ENCODE measurements at places on chromosomes 6 and 20.

GRCh38 chr6:156695742-156696141, 81.4 kb upstream of the ARID1B start:
- DNase-seq, result no peak

DNA sequence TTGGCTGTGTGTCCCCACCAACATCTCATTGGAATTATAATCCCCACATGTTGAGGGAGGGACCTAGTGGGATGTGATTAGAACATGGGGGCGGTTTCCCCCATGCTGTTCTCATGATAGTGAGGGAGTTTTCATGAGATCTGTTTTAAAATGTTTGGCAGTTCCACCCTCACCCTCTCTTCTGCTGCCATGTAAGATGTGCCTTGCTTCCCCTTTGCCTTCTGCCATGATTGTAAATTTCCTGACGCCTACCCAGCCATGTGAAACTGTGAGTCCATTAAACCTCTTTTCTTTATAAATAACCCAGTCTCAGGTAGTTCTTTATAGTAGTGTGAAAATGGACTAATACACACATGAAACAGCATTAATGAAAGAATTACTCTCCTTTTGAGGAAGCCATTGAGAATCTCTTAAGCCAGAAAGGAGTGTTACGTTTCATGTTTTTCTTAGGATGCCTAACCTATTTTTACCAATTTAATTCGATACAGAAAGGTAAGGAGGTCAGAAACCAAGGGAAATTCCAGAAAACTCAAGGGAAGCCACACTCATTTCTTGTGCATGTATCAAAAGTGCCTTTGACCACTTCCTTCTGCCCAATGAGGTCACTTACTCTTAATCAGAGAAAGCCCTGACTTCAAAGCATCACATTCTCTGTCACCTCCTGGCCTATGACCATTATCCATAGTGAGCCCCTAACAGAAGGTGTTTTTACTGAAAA, 24.7 kb upstream of the HINT3 start:
- DNase-seq, result no peak

GRCh38 chr20:59958626-59959025, 403 bp downstream of the CDH26 start:
- no peak for DNase-seq

- no peak for DNase-seq
These were observed 190.5 kb downstream of the NKAIN2 start for GRCh38 chr6:123994168-123994567.

GRCh38 chr6:28124971-28125353, 553 bp downstream of the ZSCAN16 start:
- no peak for DNase-seq

GRCh38 chr6:43817192-43817591, 47.2 kb downstream of the VEGFA start:
- no peak for DNase-seq

GRCh38 chr6:64290867-64291266, 655.3 kb downstream of the PHF3 start:
- no peak for DNase-seq

GRCh38 chr6:111173341-111173740, 86.0 kb downstream of the SLC16A10 start:
- no peak for DNase-seq

DNA sequence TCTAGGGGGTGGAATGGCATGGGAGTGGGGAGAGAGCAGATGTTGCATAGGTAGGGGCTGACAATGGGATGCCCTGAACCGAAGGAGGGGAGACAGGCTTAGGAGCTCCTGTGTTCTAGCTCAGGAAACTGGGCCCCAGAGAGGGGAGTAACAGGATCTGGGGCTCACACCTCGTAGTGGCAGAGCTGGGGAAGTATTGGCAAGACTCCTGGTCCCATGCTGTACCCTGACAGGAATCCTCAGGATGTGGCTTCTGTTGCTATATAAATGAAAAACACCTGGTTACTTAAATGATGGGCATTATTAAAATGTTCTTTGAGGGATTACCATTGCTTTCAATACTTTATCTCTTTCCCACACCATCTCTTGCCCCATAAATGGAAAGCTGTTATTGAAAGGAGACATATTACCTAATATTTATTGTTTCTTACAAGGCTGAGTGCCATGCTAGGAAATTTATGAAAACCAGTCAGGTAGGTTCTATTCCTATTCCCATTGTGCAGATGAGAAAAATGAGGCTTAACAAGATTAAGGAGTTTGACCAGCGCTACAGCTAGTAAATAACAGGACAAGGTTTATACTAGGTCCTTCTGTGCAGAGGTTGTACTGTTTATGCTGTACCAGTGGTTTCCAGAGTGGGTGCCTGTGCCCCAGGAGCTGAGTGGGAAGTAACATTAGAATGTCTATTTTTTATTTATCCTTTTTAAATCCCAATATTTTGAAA, 35.3 kb upstream of the TCP11 start:
- no peak for DNase-seq

- no peak for DNase-seq
These were observed 32.1 kb downstream of the SF3B5 start for GRCh38 chr6:144063246-144063743.

DNA sequence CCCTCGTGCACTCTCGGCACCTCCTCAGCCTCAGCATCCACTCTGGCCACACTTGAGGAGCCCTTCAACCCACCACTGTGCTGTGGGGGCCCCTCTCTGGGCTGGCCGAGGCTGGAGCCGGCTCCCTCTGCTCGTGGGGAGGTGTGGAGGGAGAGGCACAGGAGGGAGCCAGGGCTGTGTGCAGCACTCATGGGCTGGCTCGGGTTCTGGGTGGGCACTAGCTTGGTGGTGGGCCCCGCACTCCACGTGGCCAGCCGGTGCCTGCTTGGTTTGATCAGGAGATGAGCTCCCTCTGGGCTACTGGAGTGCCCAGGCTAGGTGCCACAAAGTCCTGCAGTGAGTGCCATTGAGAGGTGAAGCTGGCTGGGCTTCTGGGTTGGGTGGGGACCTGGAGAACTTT, 949.4 kb upstream of the GJE1 start:
- no peak for DNase-seq

DNA sequence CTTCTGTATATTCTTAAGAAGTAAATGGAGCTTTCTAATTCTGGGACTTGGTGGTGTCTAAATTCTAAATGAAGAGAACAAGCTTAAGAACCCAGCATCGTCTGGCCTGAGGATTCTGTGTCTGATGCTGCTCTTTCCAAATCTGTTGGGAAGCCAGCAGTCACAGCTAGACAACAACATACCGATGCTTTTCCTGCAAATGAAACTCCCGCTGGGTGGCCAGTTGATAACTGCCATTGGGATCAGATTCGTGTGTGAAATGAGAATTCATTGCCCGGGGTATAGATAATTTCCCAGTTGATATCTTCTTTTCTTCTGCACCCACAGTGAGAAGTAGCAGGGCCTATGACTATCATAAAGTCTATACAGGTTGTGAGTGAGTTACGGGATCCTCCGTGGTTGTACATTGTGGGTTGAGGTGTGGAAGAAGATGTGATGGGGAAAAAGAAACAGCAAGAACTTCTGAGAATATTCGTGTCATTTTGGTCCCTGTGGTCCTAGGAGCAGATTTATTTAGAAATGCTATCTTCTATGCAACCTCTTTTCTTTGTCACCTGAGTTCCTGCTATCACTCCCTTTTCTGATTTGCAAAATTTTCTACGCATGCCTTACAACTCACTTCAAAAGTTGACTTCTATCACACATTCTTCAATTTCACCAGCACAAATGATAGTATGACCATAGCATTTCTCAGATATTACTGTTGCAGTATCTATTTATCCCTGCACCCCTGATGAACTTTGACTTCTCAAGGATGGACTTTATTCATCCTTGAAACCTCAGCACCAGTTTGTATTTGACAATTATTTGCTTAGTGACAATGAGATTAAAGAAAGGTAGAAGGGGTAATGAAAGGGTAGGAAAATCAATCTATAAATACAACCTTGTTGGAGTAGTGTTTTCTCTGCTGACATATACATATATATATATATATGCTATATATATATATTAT, 10.4 kb downstream of the NOX3 start:
- DNase-seq, result no peak

DNA sequence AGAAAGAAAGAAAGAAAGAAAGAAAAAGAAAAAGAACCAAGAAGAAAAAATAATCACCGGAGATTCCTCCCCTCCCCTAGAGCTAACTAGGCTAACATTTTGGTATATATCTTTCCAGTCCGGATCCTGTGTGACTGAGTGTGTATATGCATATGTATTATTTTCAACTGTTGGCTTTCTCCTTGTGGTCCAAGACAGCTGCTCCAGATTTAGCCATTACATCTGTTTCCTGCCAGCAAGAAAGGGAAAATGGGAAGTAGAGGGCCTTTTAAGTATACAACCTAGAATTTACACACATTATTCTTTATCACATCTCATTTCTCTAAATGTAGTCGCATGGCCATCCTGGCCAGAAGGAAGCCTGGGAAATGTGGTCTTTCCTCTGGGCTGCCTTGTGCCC, 15.2 kb downstream of the SLC52A3 start:
- no peak for DNase-seq

DNA sequence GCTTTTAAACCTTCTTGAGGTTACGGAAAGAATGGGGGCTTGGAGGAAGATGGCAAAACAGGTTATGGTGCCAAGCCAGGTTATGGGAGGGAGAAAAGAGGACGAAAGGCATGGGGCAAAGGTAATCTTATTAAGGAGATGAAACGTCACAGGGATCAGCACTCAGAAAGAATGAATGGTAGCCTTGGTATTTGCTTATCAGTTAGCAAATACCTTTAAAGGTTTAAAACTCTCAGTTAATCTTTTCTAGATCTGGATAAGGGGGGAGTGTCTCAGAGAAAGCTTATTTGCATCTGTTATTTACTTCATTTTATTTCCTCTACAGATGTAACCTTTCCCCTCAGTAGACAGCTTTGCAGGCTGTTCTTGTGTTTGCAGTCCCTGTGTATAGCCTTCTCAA, 55.5 kb upstream of the EEF1E1 start:
- no peak for DNase-seq

Data from activated T-cell treated with anti-CD3 and anti-CD28 coated beads for 1 hour (primary cell).